Activated CD8-positive, alpha-beta memory T cell treated with anti-CD3 and anti-CD28 coated beads, Interleukin-2, amount 50 U/mL, for 48 hours (primary cell): ENCODE measurements at places on chromosomes 12 and 14.

GRCh38 chr12:27548301-27549199, 24.5 kb downstream of the PPFIBP1 start:
- no peak for DNase-seq

DNA sequence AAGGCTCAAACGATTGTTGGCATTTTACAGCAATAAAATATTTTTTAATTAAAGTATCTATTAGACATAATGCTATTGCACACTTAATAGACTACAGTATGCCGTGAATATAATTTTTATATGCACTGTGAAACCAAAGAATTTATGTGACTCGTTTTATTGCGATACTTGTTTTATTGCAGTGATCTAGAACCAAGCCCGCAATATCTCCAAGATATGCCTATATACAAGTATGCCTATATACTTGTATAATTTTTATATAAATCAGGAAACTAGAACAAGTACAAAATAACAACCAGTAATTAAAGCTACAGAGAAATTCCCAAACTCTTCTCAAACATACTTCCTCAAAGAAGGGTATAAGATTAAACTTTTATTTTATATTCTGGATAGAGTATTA, 31.3 kb downstream of the EEA1 start:
- no peak for DNase-seq

DNA sequence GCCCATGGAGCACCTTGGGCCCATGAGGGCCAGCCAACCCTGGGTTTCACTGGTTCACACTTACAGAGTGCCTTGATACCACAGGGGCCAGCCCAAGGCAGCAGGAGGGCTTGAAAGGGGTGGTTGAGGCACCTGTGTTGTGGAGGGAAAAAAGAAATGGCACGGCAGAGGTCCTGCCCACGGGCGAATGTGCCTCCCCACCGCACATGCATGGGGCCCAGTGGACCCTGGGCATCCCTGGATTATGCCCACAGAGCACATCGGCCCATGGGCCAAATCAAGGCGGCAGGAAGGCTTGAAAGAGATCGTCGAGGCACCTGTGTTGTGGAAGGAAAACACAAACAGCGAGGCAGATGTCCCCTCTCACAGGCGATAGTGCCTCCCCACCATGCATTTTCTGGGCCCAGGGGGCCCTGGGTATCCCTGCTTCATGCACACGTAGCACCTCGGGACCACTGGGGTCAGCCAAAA, 378.1 kb downstream of the ALG10 start:
- peak; percentile 0 for DNase-seq

DNA sequence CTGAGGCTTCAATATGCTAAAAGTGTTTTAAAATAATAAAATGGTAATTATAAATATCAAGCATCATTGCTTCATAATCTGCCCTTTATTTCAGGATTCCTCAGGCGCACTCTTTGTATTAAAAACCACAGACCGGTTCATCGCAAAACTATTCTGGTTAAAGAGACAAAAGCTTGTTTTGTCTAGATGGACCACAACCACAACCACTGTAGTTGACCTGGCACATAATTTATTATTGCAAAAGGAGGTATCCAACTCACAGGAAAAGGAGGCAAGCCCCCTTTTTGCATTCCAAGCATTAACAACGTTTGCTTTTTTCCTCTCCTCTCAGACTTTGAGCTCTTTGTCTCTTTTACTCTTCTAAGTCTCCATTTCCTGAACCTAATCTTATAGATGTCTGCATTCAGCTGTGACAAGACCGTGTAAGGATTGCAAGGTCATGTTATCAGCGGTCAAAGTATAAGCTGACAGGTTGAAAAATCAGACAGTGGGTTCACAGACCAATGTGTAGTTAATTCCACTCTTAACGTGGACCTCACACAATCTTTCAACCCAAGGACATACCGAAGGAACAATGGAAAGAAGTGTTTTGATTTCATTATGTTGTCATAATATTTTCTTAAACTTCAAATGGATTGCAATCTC, 1057.6 kb downstream of the GALC start:
- DNase-seq, result no peak

- no peak for DNase-seq
Observed at GRCh38 chr12:27984275-27984674, 11.7 kb upstream of the PTHLH start.

GRCh38 chr14:65369560-65369959, 43.0 kb upstream of the FUT8 start:
- no peak for DNase-seq

DNA sequence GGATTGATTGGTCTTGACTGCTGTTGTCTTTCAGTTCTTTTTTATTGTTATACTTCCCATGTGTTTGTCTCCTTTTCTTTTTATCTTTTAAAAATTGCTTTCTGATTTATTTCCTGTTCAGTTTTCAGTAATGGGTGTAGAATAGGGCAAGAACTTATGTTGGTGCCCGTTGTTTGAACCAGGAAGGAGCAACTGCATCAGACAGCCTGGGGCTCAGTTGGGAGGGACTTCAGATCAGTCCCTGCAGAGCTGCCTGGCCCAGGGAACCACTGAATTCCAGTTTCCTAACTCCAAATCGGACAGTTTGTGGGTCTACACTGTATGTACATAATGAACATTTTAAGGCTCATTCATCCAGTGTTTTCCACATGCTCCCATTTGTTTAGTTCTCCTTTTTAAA, 64.9 kb downstream of the FBXO34 start:
- DNase-seq, result no peak

- DNase-seq, result no peak
Observed at GRCh38 chr12:14307004-14307403, 58.5 kb upstream of the ATF7IP start.

GRCh38 chr14:89331398-89331797, 85.6 kb downstream of the FOXN3 start:
- DNase-seq, result peak; percentile 1

DNA sequence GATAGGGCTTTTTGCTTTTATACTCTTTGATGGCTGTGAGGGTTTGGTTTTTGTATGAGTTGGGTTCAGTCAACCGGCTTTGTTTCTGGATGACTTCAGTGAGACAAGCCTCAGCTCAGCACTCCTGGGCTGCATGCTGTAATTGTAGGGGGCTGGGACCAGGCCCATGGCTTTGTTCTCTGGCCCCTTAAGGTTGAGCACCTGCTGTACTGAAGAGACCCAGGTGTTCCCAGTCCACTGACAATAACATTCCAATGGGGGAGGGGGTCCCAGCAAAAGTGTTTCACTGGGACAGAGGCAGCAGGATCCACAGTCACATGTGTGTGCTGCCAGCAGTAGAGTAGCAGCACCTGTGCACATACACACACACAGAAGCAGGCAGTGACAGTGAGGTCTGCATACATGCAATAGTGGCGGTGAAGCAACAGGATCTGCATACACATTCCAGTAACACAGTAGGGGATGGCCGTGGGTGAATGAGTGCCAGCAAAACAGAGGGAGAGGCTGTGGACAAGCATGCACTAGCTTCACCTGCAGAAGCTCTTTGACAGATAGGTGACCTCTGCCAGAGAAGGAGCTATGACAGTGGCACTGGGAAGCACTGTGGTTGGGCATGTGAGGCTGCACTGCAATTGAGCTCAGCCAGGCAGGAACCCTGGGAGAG, 240.4 kb downstream of the ASCL1 start:
- DNase-seq, result no peak

DNA sequence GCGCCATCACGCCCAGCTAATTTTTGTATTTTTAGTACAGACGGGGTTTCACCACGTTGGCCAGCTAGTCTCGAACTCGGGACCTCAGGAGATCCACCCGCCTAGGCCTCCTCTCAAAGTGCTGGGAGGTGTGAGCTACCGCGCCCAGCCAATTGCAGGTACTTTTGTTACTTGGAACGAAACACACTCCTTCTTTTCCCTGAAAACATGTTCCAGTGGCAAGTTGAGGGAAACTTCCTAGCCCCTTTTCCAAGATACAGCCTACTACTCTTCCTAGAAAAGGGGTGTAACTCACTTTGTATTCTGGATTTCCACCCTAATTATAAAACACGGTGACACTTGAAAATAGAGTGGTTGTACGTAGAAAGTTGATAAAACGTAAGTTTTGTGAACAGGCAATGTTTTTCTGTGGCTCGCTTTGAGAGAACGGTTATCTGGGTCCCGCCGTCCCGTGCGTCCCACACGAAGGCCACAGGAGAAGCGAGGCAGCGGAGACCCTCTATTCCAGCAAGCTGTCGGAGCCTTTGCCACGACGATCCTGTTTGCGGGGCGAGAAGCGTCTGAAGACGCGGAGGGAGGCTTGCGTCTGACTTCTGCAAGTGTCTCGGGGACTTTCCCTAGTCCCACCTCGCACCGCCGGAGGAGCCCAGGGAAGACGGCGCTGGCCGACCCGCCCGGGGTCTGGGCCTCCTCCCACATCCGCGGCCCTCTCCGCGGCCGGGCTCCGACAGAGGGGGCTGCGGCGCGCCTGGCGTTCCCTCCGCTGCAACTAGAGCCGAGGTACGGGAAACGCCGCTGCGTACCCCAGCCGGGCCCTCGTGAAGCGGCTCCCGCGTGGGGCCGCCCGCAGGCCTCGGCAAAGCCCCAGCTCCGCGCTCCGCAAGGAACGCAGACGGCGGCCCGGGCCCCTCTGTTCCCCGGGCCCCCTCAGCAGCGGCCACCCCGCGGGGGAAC, 745 bp downstream of the CDCA4 start:
- DNase-seq, result peak; percentile 79

DNA sequence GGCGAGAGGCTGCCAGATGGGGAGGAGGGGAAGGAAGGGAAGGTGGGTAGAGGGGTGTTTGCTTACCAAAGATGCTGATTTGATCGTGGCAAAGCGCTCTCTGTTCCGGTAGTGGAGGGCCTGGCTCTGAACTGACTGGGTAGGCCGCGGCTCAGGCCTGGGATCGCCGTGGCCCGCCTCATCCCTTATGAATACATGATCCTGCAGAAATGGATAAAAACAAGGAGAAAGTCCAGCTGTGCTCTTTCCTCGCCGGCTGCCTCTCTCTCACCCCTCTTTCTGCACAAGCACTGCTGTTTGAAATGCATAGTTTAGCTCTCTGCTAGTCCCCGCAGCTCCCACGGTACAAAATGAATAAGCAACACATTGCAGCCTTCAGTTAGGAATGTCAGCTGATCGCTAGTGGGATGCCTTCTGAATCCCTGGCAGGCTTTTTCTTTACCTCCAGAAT, 53.8 kb downstream of the PEBP1 start:
- DNase-seq, result no peak

GRCh38 chr12:54197431-54197909, 8.7 kb upstream of the SMUG1 start:
- DNase-seq, result no peak

GRCh38 chr12:26125400-26126339, 833 bp upstream of the BHLHE41 start:
- peak; percentile 75 for DNase-seq

DNA sequence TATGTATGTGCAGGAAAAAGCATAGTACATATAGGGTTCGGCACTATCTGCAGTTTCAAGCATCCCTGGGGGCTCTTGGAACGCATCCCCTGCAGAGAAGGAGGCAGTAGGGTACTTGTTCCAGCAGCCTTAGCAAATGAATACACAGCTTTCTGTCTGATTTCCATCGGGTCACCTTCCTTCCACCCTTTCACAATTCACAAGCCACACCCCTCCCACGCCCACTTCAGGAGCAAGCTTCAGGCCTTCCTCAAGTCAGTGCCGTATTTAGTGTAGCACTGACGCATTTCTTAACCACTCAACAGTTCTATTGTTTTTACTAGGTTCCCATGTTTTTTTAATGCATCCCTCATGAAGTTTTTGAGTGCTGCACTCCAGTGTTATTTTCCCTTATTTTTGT, 64.2 kb downstream of the CLMN start:
- DNase-seq, result no peak

- DNase-seq, result no peak
Observed at GRCh38 chr12:118465706-118466105, 89.4 kb downstream of the SUDS3 start.

GRCh38 chr14:37842106-37842505, 246.7 kb downstream of the TTC6 start:
- no peak for DNase-seq

DNA sequence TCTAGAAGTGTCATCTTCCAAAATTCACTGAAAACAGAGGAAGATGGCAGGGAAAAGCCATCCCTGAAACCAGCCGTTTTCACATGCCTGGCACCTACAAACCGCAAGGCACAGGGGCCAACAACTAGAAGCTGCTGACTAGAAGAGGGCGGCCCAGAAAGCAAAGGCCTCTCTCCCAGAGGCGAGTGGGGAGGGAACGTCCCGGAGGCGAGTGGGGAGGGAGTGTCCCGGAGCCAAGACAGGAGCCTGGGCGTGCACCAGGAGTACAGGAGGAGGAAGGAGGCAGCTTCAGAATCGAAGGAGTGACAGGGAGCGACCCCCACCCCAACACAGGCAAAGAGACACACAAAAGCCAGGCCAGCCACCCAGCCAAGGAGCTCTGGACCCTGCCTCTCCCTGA, 21.0 kb downstream of the ANKLE2 start:
- no peak for DNase-seq

- DNase-seq, result no peak
Observed at GRCh38 chr12:103665971-103666370, 78.9 kb downstream of the STAB2 start.

DNA sequence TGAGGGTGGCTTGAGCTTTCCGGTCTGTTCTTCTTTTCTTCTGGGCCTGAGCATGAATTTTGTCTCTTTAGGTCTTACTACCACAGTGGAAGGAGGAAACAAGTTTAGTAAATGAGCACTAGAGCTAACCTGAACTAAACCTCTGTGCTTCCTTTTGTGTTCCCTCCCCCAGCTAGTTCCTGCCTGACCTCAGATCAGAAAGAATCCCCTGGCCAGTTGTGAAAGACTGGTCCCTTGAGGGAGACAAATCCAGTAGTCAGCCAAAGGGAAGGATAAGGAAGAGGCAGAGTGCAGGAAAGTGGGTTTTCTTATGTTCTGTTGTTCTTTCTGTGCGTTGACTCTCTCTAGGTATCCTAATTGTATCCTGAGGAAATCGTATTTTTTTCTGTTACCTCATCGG, 17.5 kb downstream of the ZNF664 start:
- no peak for DNase-seq

GRCh38 chr12:64791036-64791435, 31.8 kb upstream of the GNS start:
- no peak for DNase-seq

DNA sequence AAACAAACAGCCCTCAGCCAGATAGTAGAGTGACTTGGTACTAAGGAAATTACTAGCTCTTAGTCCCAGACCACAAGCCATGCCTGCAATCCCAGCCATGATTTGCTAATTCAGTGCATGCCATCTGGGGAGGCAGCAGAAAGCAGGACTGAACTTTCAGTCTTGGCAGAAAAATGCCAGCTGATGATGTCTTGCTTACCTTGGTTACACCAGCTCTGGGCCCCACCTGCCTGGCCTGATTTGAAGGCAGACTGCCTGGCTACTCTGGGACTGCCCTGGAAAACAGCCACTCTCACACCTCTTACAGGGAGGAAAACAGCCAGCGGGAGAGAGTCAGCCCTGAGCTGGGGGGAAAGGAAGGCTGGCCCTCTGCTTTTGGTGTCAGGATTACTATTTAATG, 4.6 kb upstream of the UNC119B start:
- no peak for DNase-seq

- DNase-seq, result no peak
Observed at GRCh38 chr12:61412201-61412600, 848.0 kb upstream of the USP15 start.

- no peak for DNase-seq
Observed at GRCh38 chr12:125684968-125685790, 619.9 kb downstream of the AACS start.
